ENCODE measurements at places on chromosomes 1 and 21. TPM values are rescaled to one million over a fixed set of nuclear protein-coding genes. Genes with fewer than 3 reads are reported as not detected.

- no peak for DNase-seq
These were observed 34.7 kb downstream of the LRP8 start for GRCh38 chr1:53293123-53293522.

DNA sequence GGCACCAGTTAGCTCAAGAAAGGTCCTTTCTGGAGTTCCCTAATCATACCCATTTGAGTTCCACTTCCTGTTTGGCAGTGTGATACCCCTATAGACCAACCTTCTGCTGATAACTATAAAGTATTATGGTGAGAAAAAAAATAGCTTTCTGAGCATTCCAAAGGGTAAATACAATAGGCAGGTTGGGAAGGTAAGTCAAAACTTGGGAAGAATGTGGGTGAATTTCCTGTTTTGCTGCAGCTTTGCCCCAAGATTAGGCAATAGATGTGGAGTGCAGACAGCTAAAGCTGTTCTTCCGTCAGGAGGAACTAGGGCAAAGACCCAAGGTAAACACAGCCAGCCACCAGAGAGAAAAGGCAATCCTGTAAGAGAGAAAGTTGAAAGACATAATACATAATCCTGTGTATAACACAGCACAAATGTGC lies 49.9 kb upstream of the GUCA2A start:
- DNase-seq = peak; percentile 37

The IL6R gene
- 39.2 TPM for polyA plus RNA-seq

DNA sequence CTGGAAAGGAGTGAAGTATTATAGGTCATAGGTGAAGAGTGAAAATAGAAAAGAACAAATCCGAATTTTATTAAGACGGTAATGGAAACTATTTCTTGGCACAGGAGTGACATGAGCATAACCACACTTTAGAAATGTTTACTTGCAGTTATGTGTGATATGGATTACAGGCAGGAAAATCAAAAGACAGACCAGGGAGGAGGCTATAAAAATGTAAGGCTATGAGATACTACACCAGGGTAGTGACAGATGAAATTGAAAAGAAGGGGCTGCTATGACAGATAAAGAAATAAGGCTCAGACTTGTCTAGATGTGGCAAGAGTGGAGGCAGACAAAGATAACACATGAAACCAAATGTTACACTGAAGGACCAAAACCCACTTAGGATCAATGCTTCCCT lies 31.7 kb downstream of the GPATCH2 start:
- no peak for DNase-seq

- DNase-seq = no peak
These were observed 33.3 kb downstream of the PIK3CD start for GRCh38 chr1:9684801-9685200.

The KRTAP12-2 gene
- not detected for polyA plus RNA-seq

DNA sequence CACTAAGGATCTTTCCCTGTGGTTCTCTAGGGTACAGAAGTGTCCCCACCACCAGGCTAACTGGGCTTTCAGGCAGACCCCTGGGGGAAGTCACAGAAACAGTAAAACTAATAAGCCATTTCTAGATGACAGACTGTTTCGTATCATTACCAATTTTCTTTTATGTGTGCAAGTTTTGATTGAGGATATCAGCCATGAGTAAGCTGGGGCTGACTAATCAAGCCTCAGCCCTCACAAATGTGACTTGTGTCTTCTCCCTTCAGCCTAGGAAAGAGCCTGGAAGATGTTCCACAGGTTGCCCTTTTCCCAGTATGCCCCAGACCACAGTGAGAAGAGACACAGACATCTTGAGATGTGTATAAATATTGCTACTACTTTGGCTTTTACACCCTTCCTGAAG lies 10.5 kb downstream of the PTGFRN start:
- no peak for DNase-seq

DNA sequence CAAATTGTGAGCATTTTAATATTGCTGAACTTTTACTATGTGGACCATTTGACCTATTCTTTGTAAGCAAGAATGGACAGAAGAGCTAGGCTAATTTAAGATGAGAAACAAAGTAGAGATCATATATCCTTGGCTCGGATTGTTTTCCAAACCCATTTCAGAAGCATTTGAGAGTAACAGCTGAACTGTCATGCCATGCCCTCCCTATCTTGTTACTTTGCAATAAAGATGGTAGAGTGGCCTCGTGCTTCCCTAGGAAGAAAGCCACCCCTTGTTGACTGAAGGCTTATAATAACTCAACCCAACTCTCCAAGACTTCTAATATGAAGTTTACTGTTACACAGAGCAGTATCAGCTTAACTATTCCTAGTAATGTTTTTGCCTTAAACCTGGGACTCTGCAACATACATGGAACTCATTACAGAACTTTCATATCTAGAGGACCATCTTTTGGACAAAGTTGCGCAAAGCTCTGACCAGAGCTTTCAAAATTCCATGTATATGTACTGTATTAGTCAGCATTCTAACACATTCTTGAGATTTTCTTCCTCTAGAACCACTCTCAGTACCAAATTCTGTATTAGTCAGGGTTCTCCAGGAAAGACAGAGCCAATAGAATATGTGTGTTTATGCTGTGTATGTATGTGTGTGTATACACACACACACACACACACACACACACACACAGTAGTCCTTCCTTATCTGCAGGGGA lies 68.7 kb downstream of the ADAMTS1 start:
- no peak for DNase-seq

GRCh38 chr1:192631749-192632148 lies 4.2 kb upstream of the RGS13 start:
- DNase-seq = no peak

DNA sequence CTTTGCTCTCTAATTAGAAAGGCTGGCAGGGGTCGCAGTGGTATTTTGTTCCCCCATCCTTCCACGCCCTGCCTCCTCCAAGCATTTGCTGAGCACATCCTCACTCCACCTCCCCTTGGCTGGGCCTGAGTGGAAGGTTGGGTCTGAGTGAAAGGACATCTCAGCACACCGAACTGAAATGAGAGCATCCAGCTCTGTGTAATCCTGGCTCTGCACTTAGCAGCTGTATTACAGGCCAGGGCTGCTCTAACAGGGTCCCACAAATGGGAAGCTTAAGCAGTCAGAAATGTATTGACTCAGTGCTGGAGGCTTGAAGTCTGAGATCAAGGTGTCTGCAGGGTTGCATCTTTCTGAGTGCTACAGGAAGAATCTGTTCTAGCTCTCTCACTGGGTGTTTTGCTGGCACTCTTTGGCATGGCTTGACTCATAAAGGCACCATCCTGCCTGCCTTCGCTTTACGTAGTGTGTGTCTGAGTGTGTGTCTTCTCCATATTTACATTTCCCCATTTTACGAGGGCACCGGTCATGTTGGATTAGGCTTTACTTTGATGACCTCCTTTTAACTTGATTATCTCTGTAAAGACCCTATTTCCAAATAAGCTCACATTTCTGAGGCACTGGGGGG lies 48.5 kb upstream of the IGSF21 start:
- no peak for DNase-seq

The MAP1LC3C gene
- 0.44 TPM for polyA plus RNA-seq

The OLIG2 gene
- not detected for polyA plus RNA-seq

- no peak for DNase-seq
These were observed 299.7 kb downstream of the GRIK1 start for GRCh38 chr21:29640080-29640508.

The RNU1-4 gene
- not detected for polyA plus RNA-seq

The CELA2B gene
- not detected for polyA plus RNA-seq

DNA sequence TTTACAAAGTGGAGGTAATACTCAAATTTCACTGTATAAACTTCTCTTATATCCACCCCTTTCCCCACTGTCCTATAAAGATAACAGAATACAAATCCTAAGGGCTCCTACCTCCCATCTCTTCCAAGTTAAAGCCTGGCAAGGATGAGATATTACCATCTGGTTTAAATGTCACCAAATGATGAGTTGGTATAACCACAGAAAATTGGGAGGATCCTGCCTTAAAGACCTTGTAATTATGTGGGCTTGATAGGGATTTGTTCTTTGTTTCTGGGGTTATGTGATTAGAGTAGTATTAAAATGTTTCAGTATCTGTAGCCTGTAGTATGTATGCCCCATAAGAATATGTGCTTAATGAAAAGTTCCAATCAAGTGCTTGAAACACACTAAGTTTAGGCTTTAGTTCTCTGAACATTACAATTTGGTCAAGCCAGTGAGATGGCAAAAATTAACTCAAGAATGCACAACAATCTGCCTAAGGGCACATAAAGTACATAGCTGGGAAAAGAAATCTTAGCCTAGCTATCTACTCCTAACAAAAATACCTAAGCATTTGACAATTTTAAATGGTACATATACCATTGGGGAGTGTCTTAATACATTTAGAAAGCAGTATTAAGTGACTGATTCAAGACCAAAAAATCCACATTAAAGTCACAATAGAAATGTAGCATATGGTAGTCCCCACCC lies 14.0 kb downstream of the KDM5B start:
- DNase-seq = no peak

The BEND5 gene
- 6.2 TPM for polyA plus RNA-seq

DNA sequence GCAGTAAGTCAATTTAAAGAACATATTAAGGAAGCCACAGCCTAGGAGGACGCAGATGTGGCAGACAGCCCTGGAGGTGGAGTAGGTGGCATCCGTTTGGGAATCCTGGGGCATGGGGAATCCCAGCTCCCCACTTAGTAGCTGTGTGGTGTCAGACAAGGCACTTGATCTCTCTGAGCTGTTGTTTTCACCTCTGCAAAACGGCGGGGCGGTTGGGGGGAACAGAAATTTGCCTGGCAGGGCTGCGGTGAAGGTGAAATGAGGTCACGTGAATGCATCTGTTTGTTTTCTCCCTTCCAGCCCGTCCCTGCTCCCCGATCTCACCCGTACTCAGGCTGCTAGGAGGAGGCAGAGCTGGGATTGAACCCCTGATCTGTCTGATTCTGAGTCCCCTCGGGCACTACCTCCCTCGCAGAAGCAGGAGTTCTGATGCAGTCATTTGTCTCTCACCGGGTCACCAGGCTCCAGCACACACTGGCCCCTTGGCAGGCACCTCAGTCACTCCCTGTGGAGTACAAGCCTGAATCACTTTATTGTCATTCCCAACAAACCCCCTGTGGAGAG lies 2.2 kb upstream of the LAPTM5 start:
- no peak for DNase-seq

GRCh38 chr21:28516021-28516420 lies 476.7 kb downstream of the LTN1 start:
- no peak for DNase-seq

GRCh38 chr21:28089599-28090441 lies 902.9 kb downstream of the LTN1 start:
- peak; percentile 52 for DNase-seq

The NPPA gene
- 0.22 TPM for polyA plus RNA-seq

DNA sequence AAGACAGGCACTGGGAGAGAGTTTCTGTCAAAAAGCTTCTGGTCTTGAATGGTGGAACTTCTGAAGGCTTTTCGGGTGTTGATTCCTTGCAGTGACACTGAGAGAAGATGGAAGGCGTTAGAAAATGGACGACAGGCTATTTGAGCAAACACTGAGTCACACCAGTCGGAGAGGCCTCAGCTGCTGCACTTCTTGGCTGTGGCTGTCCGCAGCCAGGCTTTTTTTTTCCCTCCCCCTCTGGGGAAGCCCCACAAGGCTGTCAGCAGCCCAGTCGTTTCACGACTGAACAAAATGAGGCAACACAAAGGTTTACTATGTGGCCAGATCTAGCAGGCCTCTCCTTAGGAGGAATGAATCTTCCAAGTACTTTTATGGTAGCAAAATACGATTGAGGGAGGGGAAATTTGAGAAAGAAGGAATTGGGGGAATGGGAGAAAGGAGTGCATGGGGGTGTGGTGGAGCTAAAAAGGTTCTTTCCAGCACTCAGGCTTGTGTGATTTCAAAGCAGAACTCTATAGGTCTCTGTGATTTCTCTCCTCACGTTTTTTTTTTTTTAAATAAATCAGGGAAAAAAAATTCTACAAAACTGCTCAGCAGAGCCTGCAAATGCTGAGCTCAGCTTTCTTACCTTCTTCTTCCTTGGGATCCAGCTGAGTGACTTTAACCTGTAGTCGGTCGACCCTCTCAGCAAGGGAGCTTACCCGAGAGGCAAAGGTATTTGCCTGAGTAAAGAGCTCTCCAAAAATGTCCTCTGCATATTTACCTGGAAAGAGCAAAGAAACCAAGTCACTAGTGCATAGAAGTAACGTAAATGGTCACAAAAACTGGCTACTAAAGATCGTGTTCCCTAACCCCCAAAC lies 26.1 kb downstream of the GPR3 start:
- DNase-seq = peak; percentile 92

DNA sequence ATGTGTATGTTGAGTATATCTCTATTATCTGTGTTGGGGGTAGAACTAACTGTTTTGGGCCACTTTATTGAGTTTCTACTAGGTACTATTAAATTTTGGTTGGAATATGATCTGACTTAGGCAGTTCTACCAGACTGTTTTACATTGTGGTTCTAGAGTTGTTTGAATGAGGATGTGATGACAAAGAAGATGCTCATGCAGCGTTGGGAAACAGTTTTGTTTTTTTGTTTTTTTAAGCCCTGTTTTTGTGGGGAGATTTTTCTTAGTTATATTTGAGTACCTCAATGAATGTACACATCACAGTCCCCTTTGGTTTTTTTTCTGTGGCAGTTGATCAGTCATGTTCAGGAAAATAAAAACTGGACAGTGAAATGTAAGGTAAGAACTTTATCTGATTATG lies 40.1 kb downstream of the TMED5 start:
- DNase-seq = no peak

DNA sequence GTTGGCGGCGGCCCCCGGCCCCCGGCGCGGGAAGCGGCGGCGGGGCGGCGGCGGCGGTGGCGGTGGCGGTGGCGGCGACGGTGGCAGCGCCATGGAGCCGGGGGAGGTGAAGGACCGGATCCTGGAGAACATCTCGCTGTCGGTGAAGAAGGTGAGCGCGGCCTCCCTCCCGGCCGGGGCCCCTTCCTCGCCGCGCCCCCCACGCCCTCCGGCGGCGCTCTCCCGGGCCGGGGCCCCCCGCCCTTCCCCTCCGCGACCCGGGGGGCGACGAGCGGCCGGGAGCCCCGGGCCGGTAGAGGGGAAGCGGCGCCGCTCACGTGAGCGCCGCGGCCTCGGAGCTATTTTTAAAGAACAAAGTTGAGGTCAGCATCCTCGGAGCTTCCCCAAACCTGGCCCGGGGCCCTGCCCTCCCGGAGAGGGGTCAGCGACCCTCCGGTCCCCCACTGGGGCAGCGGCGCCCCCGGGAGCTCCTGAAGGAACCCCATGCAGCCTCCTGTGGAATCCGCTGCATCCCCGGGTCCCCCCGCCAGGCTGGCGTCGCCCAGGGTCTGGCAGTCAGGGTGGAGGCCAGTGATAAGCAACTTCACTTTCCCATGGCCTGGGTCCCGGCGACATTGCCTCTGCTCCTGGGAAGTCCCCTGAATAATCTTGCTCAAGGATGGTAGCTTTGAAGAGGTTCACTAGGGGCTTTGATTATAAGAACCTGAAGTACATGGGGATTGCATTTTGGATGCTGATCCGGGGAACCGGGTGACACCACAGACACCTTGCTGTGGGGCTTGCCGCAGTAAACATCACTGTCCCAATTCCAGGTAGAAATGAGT lies 560 bp downstream of the PLEKHM2 start:
- DNase-seq = peak; percentile 50

DNA sequence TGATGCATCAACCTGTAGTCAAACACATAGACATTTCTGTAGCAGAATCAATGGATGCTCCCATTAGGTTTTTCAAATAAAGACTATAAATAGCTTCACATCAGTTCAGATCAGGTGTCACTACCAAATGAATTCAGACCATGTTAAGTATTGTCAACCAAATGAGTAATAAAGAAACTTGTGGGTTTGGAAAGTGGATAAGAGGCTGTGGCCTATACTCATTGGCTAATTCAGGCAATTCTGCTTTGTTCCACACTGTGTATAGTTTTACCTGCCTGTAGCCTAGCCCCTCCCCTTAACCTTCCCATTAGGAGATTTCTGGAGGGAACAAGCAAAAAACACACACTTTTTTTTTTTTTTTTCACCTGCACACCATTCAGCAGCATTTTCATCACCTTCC lies 321.2 kb downstream of the HLX start:
- DNase-seq = no peak

GRCh38 chr1:192941722-192942411 lies 117.3 kb downstream of the UCHL5 start:
- no peak for DNase-seq

All from hepatocyte (in vitro differentiated cells).